ENCODE measurements at places on chromosomes 3 and 15.

- no peak for DNase-seq
Observed at GRCh38 chr3:41088882-41089281, 110.4 kb upstream of the CTNNB1 start.

DNA sequence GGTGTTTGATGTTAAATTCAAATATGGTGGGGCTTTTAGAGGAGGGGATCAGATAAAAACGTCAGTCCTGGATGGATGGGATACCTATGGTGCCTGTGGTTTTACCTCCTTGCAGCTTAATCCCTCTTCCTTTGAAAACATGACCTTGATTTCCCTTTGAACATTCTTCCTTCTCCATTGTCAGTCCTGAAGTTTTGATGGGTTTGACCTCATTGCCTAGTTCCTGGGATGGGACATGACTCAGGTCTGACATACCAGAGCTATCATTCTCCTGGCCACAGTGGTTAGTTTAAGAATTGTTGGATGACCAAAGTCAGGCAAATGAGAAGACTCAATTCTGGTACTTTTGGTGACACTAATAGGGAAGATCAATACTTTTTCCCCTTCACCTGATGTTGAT is 87.2 kb downstream of the PRICKLE2 start:
- DNase-seq: no peak

DNA sequence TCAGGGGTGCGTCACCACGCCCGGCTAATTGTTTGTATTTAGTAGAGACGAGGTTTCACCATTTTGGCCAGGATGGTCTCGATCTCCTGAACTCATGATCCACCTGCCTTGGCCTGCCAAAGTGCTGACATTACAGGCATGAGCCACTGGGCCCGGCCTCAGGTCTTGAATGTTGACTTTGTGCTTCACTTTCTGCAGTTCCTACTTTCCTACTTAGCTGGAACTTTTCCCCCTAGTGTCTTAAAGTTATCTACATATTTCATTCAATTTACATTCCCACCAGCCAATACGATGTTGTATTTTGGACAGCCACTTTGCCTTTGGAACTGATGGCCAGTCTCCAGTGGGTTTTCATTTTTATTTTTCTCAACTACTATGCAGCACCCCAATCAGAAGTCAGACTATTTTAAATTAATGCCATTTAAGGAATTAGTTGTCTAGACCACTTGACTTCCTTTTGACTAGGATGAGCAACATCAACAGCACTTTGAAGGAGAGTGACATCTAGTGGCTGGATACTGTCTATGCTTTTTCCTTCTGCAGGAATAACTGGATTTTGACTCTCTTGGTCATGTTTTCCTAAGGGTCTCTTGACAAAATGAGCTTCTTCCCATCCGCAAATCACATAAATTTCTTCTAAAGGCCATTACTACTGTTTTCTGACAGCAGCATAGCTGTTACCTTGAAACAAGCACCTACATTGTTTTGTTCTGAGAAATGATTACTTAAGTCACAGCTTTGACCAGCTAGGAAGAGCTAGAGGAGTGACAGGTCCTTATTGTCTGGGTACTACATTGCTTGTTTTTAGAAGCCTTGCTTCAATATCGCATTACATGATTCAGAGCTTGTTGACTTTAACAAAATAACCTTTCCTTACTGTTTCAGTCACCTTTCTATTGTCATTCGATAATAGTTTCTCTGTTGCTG is 140.2 kb downstream of the ITPR1 start:
- peak; percentile 50 for DNase-seq

- no peak for DNase-seq
Observed at GRCh38 chr3:43685921-43686320, 4.8 kb upstream of the ABHD5 start.

GRCh38 chr3:71513515-71513914 is 70.0 kb downstream of the FOXP1 start:
- DNase-seq: no peak

DNA sequence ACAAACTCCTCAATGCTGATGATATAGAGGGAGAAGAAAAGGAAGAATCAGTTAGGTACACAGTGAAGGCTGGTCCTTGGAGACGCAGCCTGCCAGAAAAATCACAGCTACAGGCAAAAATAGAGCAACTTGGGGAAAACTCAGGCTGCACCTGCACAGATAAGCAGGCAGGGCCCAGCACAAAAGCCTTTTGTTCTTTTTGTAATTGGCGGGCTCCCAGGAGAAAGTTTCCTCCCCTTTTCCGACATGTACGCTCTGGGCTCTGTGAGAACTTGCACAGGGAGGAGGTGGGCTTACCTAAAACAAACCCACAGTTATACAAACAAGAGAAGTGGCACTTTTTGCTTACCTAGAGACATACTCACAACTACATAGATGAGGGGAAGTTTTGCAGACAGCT is 813.4 kb upstream of the EPHA6 start:
- no peak for DNase-seq

- no peak for DNase-seq
Observed at GRCh38 chr3:160685144-160685766, 8.3 kb downstream of the ARL14 start.

- peak; percentile 82 for DNase-seq
Observed at GRCh38 chr15:60389261-60390077, 8.3 kb downstream of the ANXA2 start.

DNA sequence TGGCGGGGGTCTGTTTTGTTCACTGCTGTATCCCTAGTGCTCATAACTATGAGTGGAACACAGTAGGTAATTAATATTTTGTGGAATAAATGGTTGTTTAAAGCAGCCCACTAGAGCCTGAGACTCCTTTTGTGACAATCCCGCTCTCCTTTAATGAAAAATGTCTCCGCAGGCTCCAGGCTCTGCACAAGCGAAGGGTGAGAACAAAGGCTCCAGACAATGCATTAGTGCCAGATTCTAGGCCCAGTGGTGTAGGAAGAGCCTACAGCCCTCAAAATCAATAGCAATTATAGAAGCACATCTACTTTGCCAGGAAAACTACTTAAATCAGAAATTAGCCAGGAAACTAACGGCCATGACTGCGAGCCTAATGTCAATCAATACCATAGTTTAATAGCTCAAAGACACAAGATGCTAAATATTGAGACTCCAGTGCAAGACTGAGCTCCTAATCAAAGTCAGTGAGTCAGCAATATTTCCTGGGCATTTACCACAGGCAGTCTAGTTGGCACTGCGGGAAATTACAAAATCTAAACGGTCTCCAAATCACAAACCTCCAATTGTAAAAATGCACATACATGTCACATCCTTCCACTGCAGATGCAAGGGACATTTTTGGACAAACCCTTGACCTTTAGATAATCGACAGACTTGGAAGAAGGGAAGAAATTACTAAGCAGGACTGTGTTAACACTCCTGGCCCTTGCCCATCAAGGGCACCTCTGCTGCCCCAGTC is 2.3 kb downstream of the ANXA2 start:
- no peak for DNase-seq

Measured in activated CD4-positive, alpha-beta T cell treated with anti-CD3 and anti-CD28 coated beads, Interleukin-2, Interleukin-6, amounts not matched to agents 100 ng/mL and 50 ng/mL, durations not matched to agents 16 hours and 8 hours (primary cell).